ENCODE measurements at places on chromosomes 7 and 10. TPM values are rescaled to one million over a fixed set of nuclear protein-coding genes. Genes with fewer than 3 reads are reported as not detected.

Gene FFAR4
- not detected for total RNA-seq

Gene NIPSNAP2
- total RNA-seq: 68.6 TPM

- no peak for DNase-seq
Measured at GRCh38 chr7:74070619-74070921, 13.0 kb upstream of the LIMK1 start.

DNA sequence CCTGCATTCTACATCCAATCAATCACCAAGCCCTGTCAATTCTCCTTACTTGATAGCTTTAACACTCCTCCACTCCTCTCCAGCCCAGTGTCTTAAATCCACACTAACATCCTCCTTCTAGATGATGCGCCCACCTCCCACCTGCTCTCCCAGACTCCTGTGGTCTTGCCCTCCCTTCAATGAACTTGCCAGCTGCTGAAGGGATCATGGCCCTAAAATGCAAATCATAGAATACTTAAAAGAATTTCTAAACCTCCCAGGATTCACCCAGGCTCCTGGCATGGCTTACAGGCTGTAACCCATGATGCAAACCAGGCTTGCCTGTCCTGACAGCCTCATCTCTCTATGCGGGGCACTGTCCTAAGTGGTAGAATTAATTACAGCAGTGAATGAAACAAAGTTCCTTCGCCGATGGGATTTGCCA, 43.6 kb downstream of the SYPL1 start:
- no peak for DNase-seq

DNA sequence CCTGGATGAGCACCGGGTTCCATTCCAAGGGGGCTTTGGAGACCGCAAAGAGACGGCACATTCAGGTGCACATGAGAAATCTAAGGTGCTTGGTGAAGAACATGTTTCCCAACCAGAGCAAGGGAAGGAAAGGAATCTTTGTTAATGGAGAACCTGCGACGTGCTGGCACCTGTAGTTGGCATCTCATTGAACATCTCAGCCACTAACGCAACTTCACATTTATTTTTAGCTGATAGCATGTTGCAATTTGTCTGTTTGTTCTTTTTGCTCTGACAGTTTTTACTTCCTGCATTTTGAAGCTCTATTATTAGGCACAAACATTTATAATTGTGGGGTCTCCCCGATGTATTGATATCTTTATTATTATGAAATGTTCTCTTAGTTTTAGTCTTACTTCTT, 316.7 kb downstream of the TCERG1L start:
- DNase-seq: no peak
